ENCODE measurements at places on chromosomes 11 and 22.

DNA sequence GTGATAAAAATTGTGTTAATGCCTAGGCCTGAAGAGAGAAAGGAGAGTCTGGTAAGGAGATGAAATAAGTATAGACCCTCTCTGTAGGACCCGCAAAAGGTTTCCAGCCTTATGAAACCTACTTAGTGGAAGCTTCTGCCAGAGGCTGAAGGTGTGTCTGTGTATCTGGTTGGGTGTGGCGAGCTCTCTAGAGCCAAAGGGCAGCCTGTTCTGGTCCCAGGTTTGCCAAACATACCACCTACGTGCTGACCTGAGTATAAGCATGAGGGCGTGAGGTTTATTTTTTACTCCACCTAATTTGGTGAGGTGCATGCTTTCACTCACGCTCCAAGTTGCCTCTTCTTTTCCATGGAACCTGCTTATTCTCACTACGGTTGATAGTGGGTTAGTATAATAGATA, 5.6 kb downstream of the CSTPP1 start:
- no peak for DNase-seq

DNA sequence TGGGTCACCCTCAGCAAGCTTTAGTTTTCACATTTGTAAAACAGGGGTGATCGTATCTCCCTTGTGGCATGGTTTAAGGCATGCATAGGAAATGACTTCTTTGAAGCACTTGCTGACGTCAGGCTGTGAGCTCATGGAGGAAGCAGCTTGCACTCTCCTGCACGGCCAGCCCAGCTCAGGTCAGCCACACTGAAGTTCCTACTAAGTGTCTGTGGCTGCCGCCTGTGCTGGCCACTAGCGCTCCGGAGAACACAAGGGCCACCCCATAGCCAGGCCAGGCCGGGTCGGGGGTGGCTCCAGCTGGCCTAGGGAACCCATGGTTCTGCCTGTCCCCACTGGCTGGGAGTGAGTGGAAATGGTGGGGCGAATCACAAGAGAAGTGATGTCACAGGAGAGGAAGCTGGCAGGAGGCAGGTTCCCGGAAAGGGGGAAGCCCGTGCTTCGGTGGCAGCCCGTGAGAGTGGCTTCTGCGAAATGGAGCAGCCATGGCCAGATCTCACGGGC, 28.2 kb downstream of the KCTD17 start:
- peak; percentile 76 for DNase-seq

- DNase-seq, result no peak
Observed at GRCh38 chr22:23062616-23063538, 7.4 kb upstream of the GNAZ start.

- no peak for DNase-seq
Observed at GRCh38 chr11:123431619-123432018, 1.6 kb downstream of the GRAMD1B start.

- no peak for DNase-seq
Observed at GRCh38 chr11:22162756-22163155, 30.1 kb upstream of the ANO5 start.

DNA sequence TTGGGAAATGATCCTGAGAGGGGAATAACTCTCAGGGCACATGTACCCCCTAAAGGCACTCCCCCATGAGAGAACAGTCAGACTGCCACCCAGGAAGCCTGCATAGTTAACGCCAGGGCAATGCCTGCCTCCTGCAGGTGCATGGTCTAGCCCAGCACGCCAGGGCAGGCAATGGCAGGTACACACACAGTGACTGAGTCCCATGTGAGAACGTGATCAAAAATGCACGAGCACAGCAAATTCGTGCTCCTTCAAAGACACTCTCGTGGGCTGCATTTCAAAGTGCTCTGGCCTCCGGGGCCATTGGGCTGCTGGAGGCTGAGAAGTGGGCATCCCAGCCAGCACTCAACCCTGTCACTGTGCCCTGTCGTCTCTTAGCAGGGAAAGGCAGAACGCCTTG, 79.7 kb downstream of the SHANK2 start:
- DNase-seq, result no peak

All from activated T-cell treated with anti-CD3 and anti-CD28 coated beads for 48 hours (primary cell).